ENCODE measurements at places on chromosomes 4 and X.

GRCh38 chr4:33724685-33725084, 2519.6 kb downstream of the ARAP2 start:
- no peak for DNase-seq

- DNase-seq, result no peak
These were observed 715.2 kb upstream of the HTR2C start for GRCh38 chrX:113868711-113869110.

DNA sequence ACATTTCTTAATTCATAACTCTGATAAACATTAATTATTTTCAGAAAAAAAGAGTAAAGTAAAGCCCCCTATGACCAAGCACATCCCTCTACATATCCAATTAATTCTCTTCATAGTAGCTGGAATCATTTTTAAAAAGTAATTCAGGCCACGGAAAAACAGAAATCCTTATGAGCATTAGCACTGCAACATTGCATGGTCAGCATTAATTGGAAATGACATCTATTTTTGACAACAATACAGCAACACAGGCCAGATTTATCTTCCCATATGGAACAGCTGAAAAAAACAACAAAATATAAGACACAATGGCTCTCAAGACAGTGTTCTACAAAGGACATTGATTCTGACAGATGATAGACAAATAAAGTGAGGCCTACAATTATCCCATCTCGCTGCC, 236.6 kb downstream of the TMA16 start:
- no peak for DNase-seq

DNA sequence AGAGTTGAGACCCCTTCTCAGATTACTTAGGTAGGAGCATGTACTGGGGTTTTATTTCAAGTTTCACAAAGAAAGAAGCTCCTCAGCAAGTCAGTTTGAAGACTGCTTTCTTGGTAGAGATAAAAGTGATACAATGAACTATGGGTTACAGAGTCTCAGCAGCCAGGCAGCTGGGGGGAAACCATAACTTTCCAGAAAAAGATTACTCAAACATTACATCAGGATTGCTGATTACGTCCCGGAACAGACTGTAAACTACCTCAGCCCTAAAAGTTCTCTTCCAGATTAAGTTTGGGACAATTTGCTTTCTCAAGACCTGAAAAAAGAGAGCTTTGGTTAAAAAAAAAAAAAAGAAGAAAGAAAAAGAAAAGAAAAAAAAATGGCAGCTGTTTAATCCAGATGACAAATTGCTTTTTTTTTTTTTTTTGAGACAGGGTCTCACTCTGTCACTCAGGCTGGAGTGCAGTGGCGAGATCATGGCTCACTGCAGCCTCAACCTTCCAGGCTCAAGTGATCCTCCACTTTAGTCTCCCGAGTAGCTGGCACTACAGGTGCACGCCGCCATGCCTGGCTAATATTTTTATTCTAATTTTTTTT, 16.6 kb downstream of the SAT1 start:
- DNase-seq, result no peak

GRCh38 chrX:111881715-111882114, 5.7 kb downstream of the TRPC5OS start:
- DNase-seq, result no peak

DNA sequence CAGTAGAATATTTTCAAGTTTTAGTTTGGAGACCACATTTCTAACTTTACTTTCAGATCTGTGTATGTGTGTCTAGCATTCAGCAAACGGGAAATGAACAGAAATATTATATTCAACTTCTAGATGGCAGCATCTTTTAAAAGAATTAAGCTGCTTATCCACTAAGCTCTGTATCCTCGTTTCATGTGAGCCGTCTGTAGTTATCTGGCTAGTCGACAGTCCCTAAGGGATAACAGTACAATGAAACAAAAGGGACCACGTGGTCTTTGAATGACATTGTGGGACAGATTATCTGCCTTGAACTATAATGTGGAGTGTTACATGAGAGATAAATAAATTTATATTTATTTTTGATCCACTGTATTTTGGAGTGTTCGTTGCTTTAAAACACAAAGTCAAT, 35.8 kb upstream of the PRSS12 start:
- DNase-seq, result no peak

GRCh38 chr4:30743897-30744296, 23.7 kb downstream of the PCDH7 start:
- DNase-seq, result no peak

DNA sequence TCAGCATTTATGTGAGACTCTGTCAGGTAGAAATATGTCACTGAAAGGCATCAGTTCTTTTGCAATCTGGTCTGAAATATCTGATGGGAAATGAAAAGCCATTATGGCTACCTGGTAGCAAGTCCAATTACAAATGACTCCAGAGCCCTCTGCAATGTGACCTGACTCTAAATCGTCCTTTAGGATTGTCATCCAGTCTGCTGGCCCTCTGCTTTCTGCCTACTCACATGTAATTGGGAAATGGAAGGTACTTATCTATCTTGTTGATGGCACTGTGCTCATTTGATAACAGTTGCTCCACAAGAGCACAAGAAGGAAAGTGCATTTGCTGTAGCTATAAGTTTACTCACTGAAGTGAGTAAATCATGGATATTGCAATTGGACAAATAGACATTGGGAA, 799.8 kb downstream of the RAPGEF2 start:
- no peak for DNase-seq

- no peak for DNase-seq
These were observed 248.0 kb upstream of the SFRP2 start for GRCh38 chr4:154036856-154037255.

All from type B pancreatic cell (in vitro differentiated cells).